ENCODE measurements at places on chromosomes 1 and 21.
A peak's percentile ranks its signal among the peaks of the same experiment; 100 is the strongest.

- no peak for ATAC-seq
These were observed 25.4 kb downstream of the SLC19A2 start for GRCh38 chr1:169460191-169460833.

- ATAC-seq: no peak
These were observed 10.8 kb downstream of the SLC37A1 start for GRCh38 chr21:42524341-42525028.

- ATAC-seq: no peak
These were observed 11.0 kb downstream of the AGTRAP start for GRCh38 chr1:11746795-11747487.

DNA sequence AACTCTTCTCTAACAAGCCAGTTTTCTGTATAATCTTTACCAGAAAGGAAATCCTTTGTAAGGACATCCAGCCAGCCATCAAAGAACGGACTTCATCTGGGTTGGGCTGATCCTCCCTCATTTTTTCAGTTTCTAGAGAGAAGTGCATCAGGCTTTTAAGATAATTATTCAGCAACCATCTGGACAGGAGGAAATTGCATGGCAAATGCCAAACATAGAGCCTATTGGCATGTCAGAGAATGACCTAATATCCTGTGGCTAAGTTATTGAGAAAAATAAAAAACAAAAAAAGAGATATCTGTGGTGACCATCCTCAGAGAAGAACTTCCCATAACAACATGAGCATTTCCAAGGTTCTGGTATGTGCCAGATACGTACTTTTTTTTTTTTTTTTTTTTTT lies 74.9 kb upstream of the BEND5 start:
- peak; percentile 75 for ATAC-seq
